ENCODE measurements at places on chromosomes 5 and 9.

DNA sequence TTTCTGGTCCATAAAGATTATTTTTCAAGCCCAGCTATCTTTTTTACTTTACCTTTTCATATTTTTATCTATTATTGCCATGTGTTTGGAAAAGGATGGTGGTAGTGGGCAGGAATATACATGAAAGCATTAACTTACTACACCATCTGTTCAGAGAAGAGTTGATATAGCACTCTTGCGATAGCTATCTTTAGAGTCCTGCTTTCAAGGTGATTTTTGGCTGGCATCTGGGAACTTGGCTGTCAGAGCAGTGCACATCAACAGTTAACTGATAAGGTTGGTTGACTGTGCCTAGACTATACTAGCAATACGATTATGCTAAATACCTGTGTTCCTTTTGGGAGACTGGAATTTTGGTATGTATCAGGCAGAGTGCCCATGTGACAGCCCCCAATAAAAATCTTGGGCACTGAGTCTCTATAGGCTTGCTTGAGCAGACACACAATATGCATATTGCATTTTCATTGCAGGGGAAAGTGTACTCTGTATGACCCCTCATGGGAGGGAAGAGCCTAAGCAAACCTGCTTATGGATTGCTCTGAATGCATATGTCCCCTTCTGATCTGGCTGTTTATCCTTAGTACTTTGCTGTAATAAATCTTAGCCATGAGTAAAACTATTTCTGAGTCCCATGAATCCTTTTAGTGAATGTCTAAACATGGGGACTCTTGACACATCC is 227.6 kb upstream of the C9orf72 start:
- no peak for DNase-seq

GRCh38 chr9:128190516-128191405 is 611 bp downstream of the CIZ1 start:
- no peak for DNase-seq

GRCh38 chr9:120755810-120756434 is 37.3 kb downstream of the FBXW2 start:
- peak; percentile 30 for DNase-seq

- DNase-seq = no peak
Measured at GRCh38 chr5:41118177-41118576, 47.0 kb upstream of the MROH2B start.

DNA sequence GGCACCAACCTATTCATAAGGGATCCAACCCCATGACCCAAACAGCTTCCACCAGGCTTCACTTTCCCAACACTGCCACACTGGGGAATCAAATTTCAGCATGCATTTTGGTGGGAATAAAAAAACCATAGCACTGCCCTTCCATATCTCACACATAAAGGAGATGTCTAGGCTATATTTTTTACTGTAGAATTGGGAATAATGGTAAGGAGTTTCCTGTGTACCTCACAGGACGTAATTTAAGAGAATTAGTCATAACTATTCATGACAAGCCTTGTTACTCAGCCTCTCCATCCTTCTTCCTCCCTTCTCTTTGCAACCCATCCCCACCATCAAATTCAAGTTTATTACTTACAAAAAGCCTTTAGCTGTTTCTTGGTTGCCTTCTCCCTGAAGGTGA is 352.1 kb downstream of the MLLT3 start:
- no peak for DNase-seq

GRCh38 chr9:113635586-113635985 is 172.1 kb downstream of the RGS3 start:
- DNase-seq = no peak

Data from GM12878 (cell line).